ENCODE measurements at places on chromosomes 6 and 20.

- no peak for DNase-seq
These were observed 50.2 kb downstream of the C6orf52 start for GRCh38 chr6:10644225-10644624.

DNA sequence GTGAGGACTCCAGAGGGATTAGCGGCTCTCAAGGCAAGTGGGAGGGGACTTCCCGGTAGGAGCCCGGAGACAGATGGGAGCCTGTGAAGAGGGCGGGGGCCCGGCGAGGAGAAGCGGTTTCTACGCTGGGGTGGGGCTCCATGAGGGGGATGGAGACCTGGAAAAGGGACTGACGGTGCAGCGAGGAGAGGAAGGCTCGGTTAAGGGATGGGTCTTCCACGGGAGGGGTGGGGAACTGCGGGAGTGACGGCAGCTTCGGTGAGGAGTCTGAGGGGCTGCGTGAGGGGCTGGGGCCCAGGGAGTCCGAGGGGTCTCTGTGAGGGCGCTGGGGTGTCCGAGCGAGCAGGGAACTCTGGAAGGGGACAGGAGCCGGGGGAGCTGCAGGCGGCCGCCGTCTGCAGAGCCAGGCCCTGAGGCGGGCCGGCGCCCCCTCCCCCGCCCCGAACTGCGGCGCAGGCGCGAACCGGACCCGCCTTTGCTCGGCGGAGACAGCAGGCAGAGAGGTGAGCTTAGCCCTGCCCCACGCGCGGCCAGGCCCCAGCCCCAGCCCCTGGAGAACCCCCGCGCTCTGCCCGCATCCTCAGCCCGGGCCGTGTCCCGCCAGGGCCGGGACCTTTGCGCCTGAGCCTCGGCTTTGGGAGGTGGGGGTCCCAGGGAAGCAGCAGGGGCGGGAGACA is at the start of gene NRSN2:
NRSN2 (plus strand) TSS at position 472 of the 677 bp plus-strand sequence. CDS start 2,533 bp downstream, outside the sequence.
- DNase-seq = no peak

DNA sequence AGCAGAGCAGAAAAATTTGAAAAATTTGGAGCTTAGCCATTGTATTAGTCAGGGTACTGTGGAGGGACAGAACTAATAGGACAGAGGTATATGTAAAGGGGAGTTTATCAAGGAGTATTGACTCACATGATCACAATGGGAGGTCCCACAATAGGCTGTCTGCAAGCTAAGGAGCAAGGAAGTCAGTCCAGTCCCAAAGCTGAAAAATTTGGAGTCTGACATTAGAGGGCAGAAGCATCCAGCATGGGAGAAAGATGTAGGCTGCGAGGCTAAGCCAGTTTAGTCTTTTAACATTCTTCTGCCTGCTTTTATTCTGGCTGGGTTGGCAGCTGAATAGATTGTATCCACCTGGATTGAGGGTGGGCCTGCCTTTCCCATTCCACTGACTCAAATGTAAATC is 82.0 kb downstream of the SMPDL3A start:
- no peak for DNase-seq

DNA sequence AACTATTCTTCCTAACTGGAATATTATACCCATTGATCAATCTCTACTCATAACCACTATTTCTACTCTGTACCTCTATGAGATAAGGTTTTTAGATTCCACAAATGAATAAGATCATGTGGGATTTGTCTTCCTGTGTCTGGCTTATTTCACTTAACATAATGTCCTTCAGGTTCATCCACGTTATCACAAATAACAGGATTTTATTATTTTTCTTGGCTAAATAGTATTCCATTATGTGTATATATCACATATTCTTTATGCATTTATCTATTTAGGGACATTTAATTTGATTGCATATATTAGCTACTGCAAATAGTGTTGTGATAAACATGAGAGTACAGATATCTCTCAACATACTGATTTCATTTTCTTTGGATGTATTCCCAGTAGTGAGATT is 823.0 kb upstream of the ADGRB3 start:
- no peak for DNase-seq

- peak; percentile 18 for DNase-seq
These were observed 235.8 kb downstream of the NFATC2 start for GRCh38 chr20:51306521-51307358.

DNA sequence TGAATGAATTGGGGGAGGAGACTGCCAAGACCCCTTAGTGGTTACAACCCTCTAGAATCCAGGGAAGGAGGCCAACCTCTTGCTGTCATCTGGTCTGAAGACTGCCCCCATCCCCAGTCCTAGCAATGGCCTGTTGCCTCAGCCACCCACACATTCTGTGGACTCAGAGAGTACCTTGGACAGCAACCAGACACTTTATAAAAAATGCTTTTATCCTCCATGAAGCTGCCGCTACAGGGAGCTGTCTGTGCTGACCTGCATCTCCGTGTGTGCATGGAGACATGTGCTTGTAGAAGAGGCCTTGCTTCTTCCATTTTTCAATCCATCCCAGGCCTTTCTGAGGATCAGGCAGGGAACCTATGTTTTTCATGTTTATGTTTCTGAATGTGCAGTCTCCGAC is 15.2 kb downstream of the CDH22 start:
- DNase-seq = peak; percentile 13

Data from fibroblast of skin of left biceps (primary cell).